Stimulated activated CD8-positive, alpha-beta memory T cell treated with anti-CD3 and anti-CD28 coated beads, Interleukin-15, amount 100 ng/mL, for 24 hours (primary cell): ENCODE measurements at places on chromosomes 13 and 19.

DNA sequence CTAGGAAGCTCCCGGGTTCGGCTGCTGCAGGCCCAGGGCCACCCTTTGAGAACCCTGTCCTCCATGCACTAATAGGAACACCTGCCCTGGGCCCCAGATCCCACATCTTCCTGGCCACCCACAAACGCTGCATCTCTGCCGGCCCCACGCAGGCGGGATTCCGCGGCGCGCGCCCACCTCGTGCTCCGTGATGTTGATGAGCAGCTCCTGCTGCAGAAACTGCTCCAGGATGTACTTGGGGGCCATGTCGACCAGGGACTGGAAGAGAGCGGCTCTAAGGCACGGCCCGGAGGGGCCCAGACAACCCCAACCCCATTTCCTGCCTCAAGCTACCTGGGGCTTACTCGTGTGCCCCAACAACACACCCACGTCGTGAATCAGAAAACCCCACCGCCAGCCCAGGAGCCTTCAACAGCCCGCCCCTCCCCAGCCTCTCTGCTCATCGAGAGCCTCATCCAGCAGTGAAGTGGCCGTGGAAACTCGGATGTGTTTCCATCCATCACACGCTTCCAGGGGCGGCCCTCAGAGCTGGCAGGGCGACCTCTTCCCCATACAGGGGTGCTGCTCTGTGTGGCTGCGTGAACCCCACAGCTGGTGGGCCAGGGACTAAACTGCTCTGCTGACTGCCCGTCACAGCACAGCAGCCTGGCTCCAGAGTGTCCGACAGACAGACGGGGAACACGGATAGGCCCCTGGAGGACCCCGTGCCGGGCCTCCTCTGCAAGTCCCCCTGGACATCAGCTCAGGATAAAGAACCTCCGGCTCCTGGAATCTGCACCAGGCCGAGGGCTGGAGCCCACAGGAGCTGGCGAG, 4.2 kb downstream of the POLR2E start:
- no peak for DNase-seq

DNA sequence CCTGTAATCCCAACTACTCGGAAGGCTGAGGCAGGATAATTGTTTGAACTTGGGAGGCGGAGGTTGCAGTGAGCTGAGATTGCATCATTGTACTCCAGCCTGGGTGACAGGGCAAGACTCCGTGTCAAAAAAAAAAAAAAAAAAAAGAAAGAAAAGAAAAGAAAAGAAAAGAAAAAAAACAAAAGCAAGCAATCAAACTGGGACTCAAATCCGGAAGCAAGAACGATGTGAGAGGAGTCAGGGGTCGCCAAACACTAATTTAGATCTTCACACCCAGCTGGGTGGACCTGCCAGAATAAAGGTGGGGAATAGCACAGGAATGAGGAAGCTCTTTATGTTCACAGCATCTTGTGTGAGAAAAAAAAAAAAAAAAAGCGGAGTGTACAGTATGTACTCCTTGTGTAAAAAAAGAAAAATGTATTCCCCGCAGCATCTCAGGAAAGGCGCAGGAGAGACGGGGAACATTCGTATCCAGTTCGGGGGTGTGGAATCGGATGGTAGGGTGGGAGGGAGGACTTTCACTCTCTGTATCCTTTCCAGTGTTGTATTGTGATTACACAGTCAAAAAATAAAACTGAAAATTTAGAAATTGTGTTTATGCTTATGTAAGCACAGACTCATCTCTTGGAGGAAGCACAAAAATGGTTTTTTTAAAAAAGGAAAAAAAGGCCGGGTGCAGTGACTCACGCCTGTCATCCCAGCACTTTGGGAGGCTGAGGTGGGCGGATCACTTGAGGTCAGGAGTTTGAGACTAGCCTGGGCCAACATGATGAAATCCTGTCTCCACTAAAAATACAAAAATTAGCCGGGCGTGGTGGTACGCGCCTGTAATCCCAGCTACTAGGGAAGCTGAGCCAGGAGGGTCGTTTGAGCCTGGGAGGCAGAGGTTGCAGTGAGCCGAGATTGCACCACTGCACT, 7.6 kb downstream of the DNAJB1 start:
- DNase-seq = no peak

- no peak for DNase-seq
Observed at GRCh38 chr13:81388400-81388799, 1047.5 kb upstream of the SPRY2 start.

DNA sequence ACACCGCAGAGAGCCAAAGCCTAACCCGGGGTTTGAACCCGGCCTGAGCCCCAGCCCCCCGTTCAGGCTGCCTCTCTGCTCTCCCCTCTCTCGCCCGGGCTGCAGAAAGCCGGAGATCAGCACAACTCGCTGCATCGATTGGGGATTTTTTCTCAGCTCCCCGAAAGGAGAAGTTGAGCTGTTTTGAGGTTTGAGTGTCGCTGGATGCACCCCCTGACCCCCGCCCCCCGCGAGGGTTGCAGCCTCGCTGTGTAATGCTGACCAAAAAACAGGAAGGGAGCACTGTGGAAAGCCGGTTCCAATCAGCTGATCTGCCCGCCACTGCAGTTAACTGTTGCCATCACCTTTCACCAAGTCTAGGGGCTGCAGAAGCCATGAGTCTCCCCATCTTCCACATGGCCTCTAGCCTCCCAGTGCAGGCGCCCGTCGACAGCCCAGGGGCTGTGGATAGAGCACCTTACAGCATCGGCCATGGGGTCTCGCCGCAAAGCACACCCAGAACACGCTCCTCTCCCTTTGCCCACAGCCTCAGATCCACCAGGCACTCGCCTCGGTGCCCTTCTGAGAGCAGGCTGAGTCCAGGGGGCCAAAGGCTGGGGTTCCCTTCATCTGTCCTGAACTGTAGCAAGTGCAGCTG, 34.5 kb downstream of the MYO9B start:
- DNase-seq = no peak

DNA sequence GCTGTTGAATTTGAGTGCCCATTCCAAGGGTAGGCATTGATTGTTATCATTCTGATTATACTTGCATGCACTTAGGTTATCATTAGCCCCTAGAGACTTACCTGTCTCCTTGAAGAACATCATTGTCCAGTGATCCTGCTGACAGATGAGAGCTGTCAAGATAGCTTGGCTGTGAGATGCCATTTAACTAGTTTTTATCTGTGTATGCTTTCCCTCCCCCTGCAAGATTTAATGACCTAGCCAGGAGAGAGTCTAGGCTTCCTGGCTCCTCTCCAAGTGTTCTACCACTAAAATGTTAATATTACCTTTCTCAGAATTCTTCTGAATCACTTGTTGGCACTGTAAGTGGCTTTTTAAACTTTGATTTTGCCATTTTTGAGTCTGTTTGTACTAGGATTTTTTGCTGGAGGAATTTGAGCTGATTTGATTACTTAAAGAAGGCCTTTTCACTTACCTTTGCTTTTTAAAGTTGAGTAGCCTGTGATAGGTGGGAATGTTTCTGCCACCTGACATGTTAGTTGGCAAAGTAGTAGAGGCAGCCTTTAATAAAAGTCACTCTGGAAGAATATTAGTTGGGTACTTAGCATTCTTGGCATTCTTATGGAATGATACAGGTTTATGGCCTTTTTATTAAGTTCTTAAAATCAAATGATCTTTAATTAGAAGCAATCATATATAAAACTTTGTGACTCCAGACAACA, 41.1 kb downstream of the ARHGAP35 start:
- DNase-seq = no peak

GRCh38 chr13:113042456-113042855, 63.1 kb upstream of the F7 start:
- DNase-seq = no peak

DNA sequence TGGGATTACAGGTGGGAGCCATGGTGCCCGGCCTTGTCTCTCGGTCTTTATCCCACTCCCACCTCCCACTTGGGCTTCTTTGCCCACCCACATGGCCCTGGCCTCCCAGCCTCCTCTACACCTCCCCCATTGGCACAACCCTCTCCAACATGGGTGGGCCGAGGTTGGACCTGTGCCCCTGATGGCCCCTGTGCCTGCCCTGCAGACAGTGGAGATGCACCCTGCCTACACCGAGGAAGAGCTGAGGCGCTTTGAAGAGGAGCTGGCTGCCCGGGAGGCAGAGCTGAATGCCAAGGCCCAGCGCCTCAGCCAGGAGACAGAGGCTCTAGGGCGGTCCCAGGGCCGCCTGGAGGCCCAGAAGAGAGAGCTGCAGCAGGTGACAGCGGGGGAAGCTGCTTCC, 12.6 kb upstream of the DHDH start:
- no peak for DNase-seq

DNA sequence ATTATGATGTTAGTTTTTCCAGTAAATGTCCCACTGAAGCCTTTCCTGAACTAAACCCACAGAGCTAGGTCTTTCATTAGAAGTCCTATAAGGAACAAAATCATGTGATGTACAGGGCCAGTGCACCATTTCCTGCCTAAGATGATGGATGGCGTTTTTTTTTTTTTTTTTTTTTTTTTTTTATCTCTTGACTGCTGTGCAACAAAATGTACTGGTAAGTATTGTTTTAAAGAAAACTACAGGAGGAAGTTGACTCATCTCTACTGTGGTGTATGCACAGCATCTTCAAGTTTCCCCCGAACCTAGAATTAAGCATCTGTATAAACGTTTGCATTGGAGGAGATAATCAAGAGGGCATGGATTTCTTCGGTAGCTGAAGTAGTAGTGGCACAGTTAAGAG, 197.5 kb downstream of the NBEA start:
- DNase-seq = no peak

DNA sequence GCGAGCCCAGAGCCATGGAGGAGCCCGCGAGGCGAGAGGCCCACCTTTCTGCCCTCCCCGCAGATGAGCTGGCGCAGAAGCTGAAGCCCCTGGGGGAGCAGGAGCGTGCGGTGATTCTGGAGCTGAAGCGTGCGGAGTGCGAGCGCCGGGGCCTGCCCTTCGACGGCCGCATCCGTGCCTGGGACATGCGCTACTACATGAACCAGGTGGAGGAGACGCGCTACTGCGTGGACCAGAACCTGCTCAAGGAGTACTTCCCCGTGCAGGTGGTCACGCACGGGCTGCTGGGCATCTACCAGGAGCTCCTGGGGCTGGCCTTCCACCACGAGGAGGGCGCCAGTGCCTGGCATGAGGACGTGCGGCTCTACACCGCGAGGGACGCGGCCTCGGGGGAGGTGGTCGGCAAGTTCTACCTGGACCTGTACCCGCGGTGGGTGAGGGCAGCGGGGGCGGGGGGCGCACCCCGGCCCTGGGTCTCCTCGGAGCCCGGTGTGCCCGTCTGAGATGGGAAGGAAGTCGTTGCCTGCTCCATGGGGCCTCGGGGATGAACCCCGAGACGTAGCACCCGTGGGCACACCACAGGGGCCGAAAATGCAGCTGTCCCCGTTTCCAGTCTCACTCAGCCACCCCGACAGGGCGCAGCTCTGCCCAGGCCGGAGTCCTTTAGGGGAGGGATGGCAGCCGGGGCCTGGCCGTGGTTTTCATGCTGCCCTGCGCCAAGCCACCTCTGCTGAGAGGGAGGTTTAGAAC, 12.1 kb upstream of the ZNF554 start:
- no peak for DNase-seq

- no peak for DNase-seq
Observed at GRCh38 chr13:39965309-39965708, 309.8 kb downstream of the COG6 start.

- no peak for DNase-seq
Observed at GRCh38 chr13:73158851-73159250, 100.0 kb downstream of the KLF5 start.

DNA sequence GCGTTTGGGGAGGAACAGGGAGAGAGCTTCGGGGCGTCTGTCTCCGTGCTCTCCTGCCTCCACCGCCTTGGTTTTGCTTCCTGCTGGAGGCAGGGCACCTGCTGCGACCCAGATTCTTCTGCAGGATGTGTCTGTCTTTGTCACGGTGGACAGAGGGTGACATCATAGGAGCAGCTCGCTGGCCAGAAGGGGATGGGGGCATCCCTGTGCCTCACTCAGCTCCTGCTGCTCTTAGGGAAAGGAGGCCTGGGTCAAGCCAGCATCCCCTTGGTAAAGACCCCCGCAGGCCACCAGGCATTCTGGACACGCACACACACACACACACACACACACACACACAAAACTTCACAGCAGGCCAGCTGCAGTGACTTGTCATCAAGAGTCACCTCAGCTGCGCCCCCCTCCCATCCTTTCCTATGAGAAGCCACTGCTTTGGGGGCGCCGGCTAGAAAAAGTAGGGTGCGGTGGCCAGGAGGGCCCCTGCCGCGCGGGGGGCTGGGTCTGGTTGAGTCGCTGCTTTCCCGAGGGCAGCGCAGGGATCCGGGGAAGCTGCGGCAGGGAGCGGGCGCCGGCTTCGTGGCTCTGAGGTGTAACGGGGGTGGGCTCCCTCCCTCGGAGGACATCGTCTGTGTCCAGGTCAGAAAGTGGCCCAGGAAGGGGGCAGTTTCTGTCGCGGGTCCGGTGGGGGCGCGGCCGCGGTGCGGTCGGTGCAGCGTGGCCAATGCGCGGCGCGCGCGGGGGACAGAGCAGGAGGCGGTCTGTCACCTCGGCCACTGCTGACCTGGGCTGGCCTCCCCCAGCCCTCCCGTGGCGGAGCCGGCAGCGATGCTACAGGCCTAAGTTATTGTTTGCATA, 15.8 kb upstream of the NPAS1 start:
- no peak for DNase-seq
